Activated naive CD8-positive, alpha-beta T cell treated with anti-CD3 and anti-CD28 coated beads for 36 hours (primary cell): ENCODE measurements at places on chromosomes 4 and X. TPM values are rescaled to one million over a fixed set of nuclear protein-coding genes. Genes with fewer than 3 reads are reported as not detected.

- peaks cover 12% of the 10 kb centered on the region for H3K36me3 ChIP-seq
- H3K27me3 ChIP-seq, result peaks cover 28% of the 10 kb centered on the region
- H3K4me1 ChIP-seq, result peaks cover 50% of the 10 kb centered on the region
- peak overlapping the region; percentile 95 for H3K27ac ChIP-seq
Observed at GRCh38 chr4:80184053-80184824, 13.1 kb upstream of the PRDM8 start.

- no peak overlapping the region for H3K4me3 ChIP-seq
- peaks cover 25% of the 10 kb centered on the region for H3K27me3 ChIP-seq
- H3K4me1 ChIP-seq, result no peaks in the 10 kb centered on the region
- H3K27ac ChIP-seq, result no peak overlapping the region
- no peak for DNase-seq
Observed at GRCh38 chr4:76476571-76476970, 41.5 kb downstream of the SHROOM3 start.

DNA sequence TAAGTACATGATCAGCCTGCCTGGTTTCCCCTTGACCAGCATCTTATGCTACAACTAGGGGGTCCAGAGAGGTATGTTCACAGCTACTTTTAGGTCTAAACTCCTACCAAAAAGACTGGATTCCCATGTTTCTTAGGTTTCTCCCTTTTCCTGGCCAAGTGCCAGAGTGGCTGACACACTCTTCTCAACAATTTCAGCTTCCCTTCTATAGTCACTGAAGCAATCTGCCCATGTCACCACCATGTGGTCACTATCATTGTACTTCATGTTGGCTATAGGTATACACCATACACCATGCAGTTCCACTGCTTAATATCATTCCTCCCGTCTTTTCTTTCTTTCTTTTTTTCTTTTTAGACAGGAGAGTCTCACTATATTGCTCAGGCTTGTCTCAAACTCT lies 66.9 kb downstream of the KLHL13 start:
- peaks cover 6% of the 10 kb centered on the region for H3K36me3 ChIP-seq
- no peaks in the 10 kb centered on the region for H3K4me1 ChIP-seq
- DNase-seq, result no peak
- no peak overlapping the region for H3K27ac ChIP-seq
- no peak overlapping the region for H3K4me3 ChIP-seq
- H3K27me3 ChIP-seq, result no peaks in the 10 kb centered on the region

DNA sequence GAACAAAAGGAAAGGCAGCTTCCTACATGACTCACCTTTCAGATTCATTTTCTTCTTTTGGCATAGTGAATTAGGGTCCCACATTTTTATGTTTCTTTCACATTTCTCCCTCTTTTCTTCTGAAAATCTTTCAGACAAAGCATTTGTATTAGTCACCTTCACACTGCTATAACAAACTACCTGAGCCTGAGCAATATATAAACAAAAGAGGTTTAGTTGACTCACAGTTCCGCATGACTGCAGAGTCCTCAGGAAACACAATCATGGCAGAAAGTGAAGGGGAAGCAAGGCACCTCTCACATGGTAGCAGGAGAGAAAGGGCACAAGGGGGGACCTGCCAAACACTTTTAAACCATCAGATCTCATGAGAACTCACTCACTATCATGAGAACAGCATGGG lies 36.9 kb downstream of the MAGEA9 start:
- H3K4me3 ChIP-seq, result no peak overlapping the region
- H3K27ac ChIP-seq, result no peak overlapping the region
- H3K27me3 ChIP-seq, result peaks cover 26% of the 10 kb centered on the region
- DNase-seq, result no peak

GRCh38 chrX:76155786-76156185 lies 17.1 kb upstream of the PBDC1 start:
- H3K27me3 ChIP-seq, result no peaks in the 10 kb centered on the region
- DNase-seq, result no peak
- no peak overlapping the region for H3K4me3 ChIP-seq
- no peak overlapping the region for H3K27ac ChIP-seq

DNA sequence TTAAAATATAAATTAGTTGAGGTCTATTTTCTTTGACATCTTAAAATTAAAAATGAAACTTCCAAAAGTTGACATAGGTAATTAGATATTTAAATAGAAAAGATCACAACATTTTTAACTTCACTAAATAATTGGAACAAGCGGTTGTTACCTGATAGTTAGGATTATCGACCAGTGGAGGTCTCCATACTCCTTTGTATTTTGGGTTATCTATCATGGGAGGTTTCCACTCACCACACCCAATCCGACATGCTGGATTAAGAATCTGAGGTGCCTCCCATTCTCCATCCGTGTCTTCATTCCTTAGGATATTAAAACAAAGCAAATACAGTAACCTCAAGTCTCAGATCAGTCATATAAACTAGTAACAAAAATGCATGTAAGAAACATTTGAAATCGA lies 22.2 kb downstream of the SCOC start:
- H3K4me1 ChIP-seq, result no peaks in the 10 kb centered on the region
- DNase-seq, result no peak
- peaks cover 11% of the 10 kb centered on the region for H3K27me3 ChIP-seq
- no peak overlapping the region for H3K4me3 ChIP-seq

DNA sequence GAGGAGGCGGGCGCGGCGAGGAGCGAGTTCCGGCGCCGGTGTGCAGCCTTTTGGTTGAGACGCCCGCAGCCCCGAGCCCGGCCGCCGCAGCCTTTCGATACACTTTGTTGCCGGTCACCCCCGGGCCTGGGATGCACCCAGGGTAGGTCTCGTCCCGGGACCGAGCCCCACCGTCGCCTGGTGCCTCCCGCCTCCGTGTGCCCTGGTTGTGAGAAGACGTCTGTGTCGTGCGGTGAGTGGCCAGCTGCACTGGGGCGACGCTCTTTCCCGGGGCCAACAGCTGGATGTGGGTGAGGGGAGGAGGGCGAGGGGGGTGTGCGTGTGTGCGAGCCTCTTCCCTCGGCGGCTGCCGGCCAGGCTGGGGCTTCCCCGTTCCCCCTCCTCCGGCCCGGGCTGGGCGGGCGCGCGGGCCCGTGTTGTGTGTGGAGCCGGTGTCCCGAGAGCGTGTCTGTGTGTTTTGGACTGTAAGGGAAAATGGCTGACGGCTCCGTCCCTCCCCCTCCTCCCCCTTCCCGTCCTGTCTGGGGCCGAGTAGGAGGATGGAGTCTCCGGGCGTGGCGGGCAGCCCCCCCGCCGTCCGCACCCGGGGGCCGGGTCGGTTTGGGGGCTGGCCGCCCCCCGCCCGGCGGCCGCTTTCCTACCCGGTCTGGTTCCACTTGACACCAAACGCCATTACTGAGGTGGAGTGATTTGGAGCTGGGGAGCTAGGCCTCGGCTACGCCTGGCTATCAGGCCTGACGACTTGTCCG lies 807 bp downstream of the USP9X start:
- DNase-seq, result peak; percentile 37
- peaks cover 23% of the 10 kb centered on the region for H3K4me1 ChIP-seq
- H3K36me3 ChIP-seq, result peaks cover 18% of the 10 kb centered on the region
- peak overlapping the region; percentile 99 for H3K27ac ChIP-seq
- H3K4me3 ChIP-seq, result peak overlapping the region; percentile 87
- no peaks in the 10 kb centered on the region for H3K27me3 ChIP-seq

Gene ARR3
- total RNA-seq, result not detected

Gene MMRN1
- total RNA-seq, result 0.10 TPM

Gene PASD1
- not detected for total RNA-seq

Gene PI4K2B
- total RNA-seq, result 43.2 TPM
